ENCODE measurements at places on chromosomes 16 and 17.

- no peak for DNase-seq
These were observed 46.1 kb upstream of the MARCHF10 start for GRCh38 chr17:62854098-62854680.

DNA sequence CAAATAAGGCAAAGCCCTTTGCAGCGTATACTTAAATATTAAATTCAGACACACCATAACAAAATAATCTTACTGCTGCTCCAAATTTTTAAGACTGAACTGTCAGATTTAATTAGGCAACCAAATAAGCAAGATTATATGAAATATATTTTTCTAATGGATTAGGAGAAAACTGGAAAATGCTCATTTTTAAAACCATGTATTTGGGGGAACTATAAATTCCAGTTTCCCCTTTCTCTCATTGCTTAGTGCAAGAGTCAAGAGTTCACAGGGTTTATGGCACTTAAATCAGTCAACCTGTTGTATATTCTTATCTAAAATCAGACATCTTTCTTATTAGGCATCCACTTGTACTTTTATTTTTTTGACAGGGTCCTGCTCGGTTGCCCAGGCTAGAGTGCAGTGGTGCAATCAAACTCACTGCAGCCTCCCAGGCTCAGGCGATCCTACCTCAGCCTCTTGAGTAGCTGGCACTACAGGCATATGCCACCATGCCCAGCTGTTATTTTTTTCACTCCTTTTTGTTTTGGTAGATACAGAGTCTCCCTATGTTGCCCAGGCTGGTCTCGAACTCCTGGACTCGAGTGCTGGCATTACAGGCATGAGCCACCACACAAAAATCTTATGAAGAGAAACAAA, 2.1 kb upstream of the KANSL1 start:
- no peak for DNase-seq

GRCh38 chr17:340074-340473, 12.5 kb downstream of the RPH3AL start:
- DNase-seq = no peak

- no peak for DNase-seq
These were observed 102.1 kb downstream of the ZNF778 start for GRCh38 chr16:89319631-89319885.

DNA sequence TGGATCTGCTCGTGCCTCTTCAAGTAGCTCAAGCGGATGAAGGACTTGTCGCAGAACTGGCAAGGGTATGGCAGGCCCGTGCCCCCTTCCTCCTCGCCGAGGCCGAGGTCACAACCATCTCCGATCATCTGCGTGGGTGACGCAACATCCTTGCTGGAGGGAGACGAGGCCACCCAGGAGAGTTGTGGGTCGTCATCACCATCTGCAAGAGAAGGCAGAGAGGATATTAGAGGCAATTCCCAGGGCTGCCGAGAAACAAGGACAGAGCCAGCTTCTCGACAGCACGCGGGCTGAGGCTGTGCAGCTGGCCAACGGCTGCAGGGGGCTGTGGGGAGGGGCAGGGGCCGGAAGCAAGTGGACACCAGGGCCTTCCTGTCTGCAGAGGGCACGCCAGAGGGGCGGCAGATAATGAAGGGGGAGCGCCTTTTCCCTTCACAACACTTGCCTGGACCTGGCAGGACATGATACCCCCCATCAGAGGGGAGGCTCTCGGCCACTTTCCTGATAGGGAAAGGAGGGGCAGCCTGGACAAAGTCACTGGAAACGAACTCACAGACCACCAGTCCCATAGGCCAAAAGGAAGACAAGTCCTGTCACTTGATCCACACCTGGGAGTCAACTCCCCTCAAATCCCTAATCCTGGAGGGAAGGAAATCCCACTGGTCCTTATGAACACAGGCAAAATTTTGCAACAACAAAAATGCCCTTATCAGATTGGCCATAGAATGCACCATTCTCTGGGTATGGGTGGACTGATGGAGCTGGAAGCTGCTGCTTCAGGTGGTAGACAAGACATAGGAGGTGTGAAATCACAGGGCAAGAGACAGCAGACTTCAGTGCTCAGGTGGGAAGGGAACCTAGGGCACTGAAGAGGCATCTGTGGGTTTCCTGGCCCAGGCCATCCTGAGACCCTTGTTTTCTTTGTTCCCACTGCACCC, 217.0 kb downstream of the ZNF423 start:
- peak; percentile 86 for DNase-seq

DNA sequence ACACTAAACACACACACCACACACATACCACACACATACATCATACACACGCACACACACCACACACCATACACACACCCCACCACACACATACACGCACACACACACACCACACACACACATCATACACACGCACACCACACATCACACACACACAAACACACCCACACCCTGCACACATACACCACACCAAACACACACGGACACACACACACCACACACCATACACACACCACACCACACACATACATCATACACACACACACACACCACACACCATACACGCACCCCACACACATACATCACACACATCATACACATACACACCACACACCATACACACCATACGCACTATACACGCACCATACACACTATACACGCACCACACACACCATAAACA, 3.7 kb upstream of the SOX8 start:
- no peak for DNase-seq

GRCh38 chr17:82449883-82450356, 632 bp downstream of the CYBC1 start:
- no peak for DNase-seq

GRCh38 chr17:5793899-5794298, 209.6 kb upstream of the NLRP1 start:
- peak; percentile 63 for DNase-seq
